ENCODE measurements at places on chromosomes 11 and 22.

DNA sequence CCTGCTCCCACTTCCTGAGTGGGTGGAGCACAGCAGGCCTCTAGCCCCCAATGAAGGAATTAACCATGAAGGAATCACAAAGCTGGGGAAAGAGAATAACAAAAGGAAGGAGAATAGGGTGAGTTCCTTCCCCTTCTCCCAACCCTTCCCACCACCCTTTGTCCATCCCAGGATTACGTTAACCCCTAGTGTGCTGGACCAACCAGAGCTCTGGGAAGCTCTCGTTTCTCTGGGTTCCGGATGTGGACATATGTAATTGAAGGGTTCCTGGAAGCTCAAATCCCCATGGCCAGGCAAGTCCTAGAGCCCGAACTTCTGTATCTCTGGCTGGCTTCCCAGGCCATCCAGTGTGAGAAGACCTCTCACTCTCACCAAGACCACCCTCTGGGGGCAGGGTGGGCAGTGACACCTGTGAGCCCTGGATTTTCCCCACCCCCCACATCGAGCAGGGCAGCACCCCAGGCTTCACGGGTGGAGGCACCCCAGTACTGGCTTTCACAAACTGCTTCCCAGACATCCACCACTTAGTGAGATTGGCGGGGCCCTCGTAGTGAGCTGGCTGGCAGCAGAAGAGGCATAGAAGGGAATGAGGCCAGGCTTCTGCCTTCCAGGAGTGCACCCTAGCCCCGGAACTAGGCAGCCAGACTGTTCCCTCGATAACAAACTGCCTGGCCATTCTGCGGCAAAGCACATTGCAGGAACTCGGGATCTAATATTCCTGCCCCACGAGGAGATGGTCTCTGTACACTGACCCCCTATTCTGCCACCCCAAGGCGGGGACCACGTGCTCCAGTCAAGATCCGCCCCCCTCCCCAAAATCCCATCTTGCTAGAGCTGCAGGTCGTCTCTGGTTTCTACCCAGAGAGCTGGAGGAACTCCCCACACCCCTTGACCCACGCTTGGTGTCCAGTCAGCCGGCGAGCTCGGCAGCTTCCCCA, 2.1 kb downstream of the NECTIN1 start:
- no peak for DNase-seq

DNA sequence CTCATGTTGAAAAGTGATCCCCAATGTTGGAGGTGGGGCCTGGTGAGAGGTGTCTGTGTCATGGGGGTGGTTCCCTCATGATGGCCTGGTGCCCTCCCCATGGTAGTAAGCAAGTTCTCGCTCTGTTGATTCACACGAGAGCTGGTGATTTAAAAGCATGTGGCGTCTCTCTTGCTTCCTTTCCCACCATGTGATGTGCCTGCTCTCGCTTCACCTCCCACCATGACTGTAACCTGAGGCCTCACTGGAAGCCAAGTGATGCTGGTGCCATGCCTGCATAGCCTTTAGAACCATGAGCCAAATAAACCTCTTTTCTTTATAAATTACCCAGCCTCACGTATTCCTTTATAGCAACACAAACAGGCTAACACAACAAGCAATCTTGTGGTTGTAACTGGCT, 52.4 kb downstream of the VSIG10L2 start:
- DNase-seq, result no peak

- peak; percentile 21 for DNase-seq
Observed at GRCh38 chr22:36191106-36191836, 10.3 kb downstream of the APOL4 start.

GRCh38 chr11:64044730-64045393, 9.1 kb downstream of the FLRT1 start:
- DNase-seq, result no peak

DNA sequence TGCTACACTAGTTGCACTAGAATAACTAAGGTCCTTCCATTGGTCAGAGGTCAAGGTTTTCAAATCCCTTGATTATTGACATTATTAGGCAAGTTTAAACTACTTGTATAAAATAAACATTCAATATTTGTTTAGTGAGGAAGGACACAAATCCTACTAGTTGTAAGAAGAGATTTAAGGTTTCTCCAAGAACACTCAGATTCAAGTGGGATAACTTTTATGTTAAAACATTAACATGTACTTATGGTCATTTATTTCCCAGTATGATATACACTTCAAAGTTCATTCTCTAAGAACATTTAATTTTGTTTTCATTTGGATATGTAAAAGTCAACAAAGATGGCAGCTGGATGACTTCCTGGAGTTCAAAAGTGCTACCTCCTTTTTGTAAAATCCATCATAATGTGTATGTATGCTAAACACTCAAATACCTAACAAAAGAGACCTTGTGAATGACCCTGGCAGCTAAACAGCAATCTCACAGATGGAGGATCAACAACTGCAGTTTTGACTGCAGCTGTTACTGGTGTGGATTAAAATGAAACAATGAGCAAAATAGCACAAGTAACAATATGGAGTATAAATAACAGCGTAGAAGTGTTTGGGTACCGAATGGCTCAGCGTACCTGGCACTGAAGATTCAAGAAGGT, 1.5 kb downstream of the CCDC90B start:
- DNase-seq, result peak; percentile 15

DNA sequence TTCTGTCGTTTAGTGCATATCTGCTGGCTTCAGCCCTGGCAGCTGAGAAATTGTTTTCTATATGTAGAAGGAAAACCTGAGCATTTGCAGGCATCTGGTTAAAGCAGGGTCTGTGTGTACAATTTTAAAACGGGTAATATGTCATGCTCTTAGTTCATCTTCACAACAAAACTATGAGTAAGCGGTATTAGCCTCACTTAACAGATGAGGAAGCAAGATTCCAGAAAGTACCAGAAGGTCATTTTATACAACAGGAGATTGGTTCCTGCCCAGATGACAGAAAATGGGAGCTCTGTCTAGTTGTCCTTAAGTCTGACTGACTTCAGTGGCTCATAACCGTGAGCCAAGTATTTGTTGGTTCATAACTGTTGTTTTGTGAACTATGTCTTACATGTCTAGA, 1.1 kb downstream of the TIMM10B start:
- DNase-seq, result no peak

- DNase-seq, result peak; percentile 49
Observed at GRCh38 chr11:86151174-86152005, 82.5 kb upstream of the PICALM start.

- DNase-seq, result no peak
Observed at GRCh38 chr11:65127473-65128181, 5.5 kb downstream of the MRPL49 start.

DNA sequence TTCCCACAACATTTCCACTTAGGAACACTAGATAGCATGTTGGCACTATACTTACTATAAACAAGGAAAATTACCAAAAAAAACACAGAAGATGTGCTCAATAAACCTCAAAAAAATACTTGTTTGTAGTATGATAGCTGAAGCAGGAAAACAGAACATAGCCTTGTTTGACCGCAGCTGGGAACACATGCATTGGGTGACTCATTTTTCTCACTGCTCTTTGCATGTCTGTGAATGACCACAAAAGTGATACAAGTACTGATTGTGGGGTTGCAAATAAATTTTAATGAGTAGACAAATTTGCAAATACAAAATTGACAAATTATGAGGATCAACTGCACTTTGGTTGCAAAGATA, 22.8 kb upstream of the GUCY1A2 start:
- DNase-seq, result peak; percentile 37

GRCh38 chr11:126063507-126063852, 814 bp upstream of the CDON start:
- DNase-seq, result no peak

GRCh38 chr11:76626921-76627401, 43.6 kb downstream of the LRRC32 start:
- DNase-seq, result no peak

DNA sequence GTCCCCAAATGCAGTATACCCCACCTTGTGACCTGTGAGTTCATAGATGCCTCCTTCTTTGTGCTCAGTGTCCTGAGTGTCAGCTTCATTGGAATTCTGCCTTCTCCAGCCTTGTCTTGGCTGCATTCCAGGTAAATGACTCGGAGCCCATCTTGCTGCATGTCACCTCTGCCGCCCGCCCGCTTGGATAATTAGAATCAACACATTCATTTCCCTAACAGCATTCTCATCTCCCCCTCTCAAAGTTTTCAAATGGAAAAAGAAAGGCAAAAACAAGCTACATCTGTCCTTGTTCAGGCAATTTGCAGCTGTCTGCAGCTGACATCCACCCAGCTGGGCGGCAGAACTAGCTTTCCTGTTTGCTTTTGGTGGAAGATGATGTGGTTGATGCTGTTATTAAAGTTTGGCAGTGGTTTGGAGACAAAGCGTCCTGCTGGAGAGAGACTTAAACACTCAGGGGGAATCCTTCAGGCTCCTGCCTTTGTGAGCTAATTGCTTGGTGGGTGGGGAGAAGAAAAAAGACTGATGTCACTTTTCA, 198.8 kb upstream of the SEZ6L start:
- DNase-seq, result no peak

GRCh38 chr11:118657238-118657637, 22.2 kb downstream of the TREH start:
- DNase-seq, result no peak

GRCh38 chr11:113240790-113241635, 73.4 kb upstream of the TTC12 start:
- DNase-seq, result peak; percentile 22

GRCh38 chr22:18085188-18085587, 7.4 kb downstream of the PEX26 start:
- no peak for DNase-seq

DNA sequence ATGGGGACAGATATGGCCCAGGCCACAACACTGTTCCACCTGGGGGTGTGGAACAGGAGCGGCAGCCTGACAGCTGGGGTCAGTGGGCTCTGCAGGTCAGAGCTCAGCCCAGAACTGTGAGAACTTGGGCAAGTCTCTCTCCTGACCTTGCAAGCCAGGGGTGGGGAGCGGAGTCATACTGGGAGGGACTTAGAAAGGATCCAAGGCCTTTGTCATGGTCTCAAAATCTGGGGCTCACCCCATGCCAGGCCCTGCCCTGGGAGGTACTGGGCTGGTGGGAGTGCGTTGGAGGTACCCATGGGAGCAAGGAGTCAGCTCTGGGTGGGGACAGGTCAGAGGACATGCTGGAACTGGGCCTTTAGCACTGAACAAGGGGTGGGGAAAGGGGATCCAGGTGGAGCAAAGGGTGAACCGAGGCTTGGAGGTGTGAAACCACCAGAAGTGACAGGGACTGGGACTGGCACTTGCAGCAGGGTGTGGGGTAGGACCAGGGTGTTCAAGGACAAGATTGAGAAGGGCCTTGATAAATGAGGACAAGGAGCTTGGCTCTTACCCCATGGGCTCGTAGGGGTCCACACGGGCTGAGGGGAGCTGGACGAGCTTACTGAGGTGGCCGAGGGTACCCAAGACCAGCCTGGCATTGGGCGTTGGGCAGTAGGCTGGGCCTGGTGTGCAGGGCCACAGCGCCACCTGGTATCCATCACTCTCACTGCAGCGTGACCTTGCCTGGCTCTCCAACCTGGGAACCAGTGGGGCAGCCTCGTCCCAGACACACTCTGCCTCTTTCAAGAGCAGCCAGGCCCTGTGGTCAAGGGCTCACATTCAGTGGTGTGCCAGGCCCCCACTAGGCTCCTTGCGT, 7.4 kb upstream of the PMM1 start:
- DNase-seq, result peak; percentile 76

GRCh38 chr11:86818462-86819192, 18.3 kb downstream of the PRSS23 start:
- peak; percentile 94 for DNase-seq

DNA sequence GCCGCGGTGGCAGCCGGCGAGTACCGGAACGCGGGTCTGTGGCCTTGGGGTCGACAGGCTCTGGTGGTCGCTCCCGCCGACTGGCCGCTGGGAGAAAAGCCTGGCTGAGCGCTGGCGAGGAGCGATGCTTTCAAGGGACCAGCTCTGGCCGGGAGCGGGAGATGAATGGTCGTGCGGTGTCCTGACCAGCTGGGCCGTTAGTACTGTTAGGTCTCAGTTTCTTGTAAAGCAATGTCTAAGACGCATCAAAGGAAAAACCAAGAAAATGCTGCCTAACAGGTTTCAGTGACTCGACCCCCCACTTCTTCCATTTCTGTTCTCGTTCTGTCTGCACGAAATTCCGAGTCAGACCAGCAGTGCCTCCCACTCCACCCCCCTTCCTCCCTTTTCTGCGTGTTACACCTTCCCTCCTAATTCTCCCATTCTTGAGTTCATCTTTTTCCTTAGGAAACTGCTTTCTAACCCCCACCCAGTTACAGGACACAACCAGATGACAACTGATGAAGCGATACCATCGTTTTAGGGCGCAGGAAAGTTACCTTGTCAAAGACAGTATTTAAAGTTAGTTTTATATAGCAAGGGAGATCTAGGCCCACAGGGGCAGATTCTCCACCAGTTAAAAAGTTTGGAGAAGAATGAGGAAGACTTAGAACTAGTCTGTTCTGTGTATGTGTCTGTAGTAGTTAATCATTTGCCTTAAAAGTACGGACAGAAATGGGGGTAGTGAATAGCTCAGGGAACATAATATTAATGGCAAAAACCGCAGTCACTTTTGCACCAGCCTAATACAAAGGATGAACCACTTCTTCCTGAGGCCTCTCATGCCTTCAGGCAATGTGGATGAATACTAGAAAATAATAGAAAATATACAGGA, 1.0 kb downstream of the CUL5 start:
- peak; percentile 55 for DNase-seq

DNA sequence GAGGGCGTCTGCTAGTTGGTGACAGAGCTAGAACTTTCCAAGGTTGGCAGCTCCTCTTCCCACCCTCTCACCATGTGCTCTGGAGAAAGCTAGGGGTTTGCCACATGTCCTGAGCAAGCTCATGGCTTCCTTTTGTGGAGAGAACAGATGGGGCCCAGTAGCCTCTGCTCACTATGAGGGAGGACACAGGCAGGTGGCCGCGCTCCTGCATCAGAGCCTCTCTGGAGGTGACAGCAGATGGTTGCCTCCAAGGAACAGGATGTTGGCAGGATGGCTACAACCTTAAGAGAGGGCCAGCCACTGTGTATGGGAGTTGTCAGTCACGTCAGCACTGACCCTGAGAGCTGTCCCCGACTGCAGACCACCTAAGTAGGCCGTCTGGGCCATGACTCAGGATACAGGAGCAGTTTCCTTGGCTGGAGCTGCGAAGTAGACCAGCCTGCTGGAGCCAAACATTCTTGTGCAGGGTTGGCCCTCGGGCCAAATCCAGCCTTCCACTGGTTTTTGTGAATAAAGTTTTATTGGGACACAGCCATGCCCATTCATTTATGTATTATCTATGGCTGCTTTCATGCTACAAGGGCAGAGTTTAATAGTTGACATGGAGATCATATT, 28.0 kb downstream of the SGSM1 start:
- DNase-seq, result no peak

All from adipocyte (in vitro differentiated cells).